ENCODE measurements at places on chromosomes 1 and 21. TPM values are rescaled to one million over a fixed set of nuclear protein-coding genes. Genes with fewer than 3 reads are reported as not detected.

DNA sequence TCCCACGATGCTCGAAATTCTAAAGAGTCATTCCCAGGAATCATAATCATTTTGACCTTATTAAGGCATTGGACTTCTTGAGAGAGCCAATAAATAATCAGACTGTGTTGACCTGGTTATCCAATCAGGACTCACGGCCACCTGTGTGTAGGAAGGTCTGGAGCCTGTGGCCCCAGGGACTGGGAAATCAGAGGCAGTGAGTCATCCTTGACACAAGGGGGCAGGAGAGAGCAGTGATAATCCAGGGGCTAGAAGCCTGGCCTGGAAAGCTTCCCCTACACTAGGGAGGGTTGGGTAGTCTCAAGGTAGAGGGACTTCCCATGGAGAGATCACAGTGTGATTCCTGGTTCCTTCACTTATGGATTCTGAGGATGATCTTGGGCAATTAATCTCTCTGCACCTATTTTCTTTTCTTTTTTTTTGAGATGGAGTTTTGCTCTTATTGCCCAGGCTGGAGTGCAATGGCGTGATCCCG lies 4.7 kb downstream of the MR1 start:
- no peak overlapping the region for H3K4me3 ChIP-seq
- H3K36me3 ChIP-seq: peaks cover 22% of the 10 kb centered on the region
- peaks cover 67% of the 10 kb centered on the region for H3K4me1 ChIP-seq

DNA sequence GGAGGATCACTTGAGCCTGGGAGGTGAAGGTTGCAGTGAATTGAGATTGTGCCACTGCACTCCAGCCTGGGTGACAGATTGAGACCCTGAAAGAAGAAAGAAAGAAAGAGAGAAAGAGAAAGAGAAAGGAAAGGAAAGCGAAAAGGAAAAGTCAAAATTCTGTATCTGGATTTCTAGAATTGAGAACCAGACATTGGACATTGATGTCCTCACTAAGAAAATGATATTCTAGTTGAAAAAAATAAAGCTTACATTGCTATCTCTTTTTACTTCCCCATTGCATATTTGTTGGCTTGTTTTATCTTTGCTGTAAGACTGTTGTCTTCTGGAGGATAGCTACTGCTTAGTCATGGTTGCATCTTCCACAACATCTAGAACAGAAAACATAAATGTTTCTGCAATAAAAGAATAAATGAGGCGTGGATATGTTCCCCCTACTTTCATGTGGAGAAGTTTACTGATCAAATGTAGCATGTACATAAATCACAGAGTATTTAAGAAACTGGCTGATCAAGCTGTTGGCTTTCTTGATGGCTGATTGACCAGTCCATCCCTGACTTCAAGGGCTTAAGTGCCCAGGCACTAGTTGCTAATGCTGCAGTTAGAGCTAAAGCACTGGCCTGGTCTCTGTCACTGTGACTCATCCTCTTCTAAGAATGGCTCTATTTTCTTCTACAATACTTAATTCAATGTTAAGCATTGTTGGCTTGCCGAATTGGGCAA lies 17.7 kb downstream of the CD53 start:
- peaks cover 72% of the 10 kb centered on the region for H3K4me1 ChIP-seq
- no peak for DNase-seq
- peaks cover 61% of the 10 kb centered on the region for H3K36me3 ChIP-seq
- no peaks in the 10 kb centered on the region for H3K27me3 ChIP-seq
- H3K4me3 ChIP-seq: no peak overlapping the region

GRCh38 chr1:101264697-101265096 lies 27.9 kb downstream of the S1PR1 start:
- H3K27me3 ChIP-seq: no peaks in the 10 kb centered on the region
- peaks cover 41% of the 10 kb centered on the region for H3K4me1 ChIP-seq
- H3K27ac ChIP-seq: peak overlapping the region; percentile 63

DNA sequence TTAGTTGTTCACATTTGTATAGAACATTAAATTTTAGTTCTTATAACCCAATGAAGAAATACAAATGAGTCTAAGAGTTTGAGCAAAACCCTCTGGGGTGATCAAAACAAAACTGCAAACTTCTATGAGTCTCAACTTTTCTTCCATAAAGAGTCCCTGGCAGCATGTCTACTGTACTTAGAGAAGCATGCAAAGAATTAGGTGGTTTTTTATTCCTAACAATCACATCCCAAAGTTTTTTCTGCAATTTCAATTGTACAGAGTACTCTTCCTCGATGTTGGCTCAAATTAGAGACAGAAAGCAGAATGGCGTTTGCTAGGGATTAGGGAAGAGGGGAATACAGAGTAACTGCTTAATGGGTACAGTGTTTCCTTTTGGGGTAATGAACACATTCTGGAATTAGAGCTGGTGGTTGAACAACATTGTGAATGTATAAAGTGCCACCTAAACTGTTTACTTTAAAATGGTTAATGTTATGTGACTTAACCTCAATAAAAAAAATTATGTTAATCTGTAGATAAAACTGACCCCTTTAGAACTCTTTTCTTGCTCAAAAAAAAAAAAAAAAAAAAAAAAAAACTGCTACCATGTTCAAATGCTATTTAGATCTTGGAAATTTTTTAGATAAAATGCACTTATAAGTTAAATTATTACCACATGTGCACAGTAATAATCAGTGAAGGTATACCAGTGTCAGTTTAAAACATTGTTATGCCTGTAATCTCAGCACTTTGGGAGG lies 4.8 kb downstream of the RC3H1 start:
- no peaks in the 10 kb centered on the region for H3K27me3 ChIP-seq
- H3K27ac ChIP-seq: no peak overlapping the region
- no peak overlapping the region for H3K4me3 ChIP-seq
- peaks cover 18% of the 10 kb centered on the region for H3K36me3 ChIP-seq
- peaks cover 34% of the 10 kb centered on the region for H3K4me1 ChIP-seq

PTPN22 gene
- total RNA-seq: 82.9 TPM

PGBD2 gene
- total RNA-seq: 10.1 TPM

Measured in activated naive CD8-positive, alpha-beta T cell treated with anti-CD3 and anti-CD28 coated beads, Interleukin-2, amount 10 ng/mL, durations not matched to agents 7 days and 5 days (primary cell).